SJCRH30 (cell line): ENCODE measurements at places on chromosomes 3 and 15. TPM values are rescaled to one million over a fixed set of nuclear protein-coding genes. Genes with fewer than 3 reads are reported as not detected.

PIK3CA gene
- total RNA-seq = 12.1 and 14.4 TPM in 2 replicates

DNA sequence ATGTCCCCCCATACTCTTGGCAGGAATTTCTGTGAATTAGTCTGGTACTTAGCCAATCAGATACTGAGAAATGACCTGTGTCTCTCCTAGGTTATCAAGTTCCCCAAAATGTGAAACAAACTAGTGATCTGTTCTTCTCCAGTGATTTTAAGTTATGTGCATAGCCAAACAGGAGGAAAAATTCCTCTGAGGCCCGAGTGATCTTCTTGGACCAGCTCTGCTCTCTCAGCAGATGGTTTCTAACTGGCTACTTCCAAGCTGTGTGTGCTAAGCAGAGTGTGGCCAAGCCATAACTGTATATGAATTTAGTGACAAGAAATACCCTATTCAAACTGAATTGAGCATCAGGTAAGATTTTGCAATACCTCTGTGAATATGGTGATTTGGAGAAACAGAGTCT lies 89.5 kb downstream of the GREM1 start:
- H3K4me1 ChIP-seq = no peaks in the 10 kb centered on the region; the same call in 1 of the 2 replicates
- no peak overlapping the region for H3K4me3 ChIP-seq
- H3K27ac ChIP-seq = no peak overlapping the region
- peaks cover 5% of the 10 kb centered on the region; the same call in 1 of the 2 replicates for H3K36me3 ChIP-seq
- no peak for DNase-seq

- DNase-seq = no peak
- no peaks in the 10 kb centered on the region for H3K4me1 ChIP-seq
- H3K27me3 ChIP-seq = no peaks in the 10 kb centered on the region
- no peak overlapping the region for H3K4me3 ChIP-seq
These were observed 127.8 kb downstream of the SYNPR start for GRCh38 chr3:63405882-63406281.

DNA sequence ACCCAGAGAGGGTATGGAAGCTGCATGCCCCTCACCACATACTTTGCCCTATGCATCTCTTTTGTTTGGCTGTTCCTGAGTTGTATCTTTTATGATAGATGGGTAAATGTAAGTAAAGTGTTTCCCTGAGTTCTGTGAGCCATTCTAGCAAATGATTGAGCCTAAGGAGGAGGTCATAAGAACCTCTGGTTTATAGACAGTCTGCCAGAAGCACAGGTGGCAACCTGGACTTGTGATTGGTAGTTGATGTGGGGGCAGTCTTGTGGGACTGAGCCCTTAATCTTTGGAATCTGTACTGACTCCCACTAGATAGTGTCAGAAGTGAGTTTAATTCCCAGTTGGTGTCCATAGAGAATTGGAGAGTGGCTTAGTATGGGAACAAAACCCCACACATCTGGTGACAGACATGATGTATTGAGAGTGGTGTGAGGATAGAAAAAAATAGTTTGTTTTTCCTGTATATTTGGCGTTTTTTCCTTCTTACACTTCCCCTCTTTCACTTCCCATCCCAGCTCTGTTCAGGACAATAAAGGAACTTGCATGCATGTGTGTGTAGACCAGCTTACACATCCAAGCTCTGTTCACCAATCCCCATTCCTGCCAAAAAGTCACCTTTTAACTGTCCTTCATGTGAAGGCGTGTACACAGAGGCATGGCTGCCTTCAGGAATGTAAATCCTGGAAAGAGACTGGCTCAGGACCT lies 38.1 kb upstream of the SPPL2A start:
- no peak overlapping the region for H3K4me3 ChIP-seq
- no peak overlapping the region for H3K27ac ChIP-seq

CACNA2D2 gene
- total RNA-seq = not detected in 2 replicates

GRCh38 chr3:60983906-60984305 lies 267.3 kb downstream of the FHIT start:
- H3K27ac ChIP-seq = no peak overlapping the region
- DNase-seq = no peak
- no peak overlapping the region for H3K4me3 ChIP-seq
- no peaks in the 10 kb centered on the region for H3K36me3 ChIP-seq
- H3K27me3 ChIP-seq = no peaks in the 10 kb centered on the region
- H3K4me1 ChIP-seq = no peaks in the 10 kb centered on the region

ZNF660 gene
- total RNA-seq = 6.5 and 8.3 TPM in 2 replicates

GRCh38 chr15:86183596-86184491 lies 104.2 kb downstream of the AGBL1 start:
- peak overlapping the region; percentile 18; the same call in 1 of the 2 replicates for H3K4me3 ChIP-seq
- no peaks in the 10 kb centered on the region; the same call in 1 of the 2 replicates for H3K36me3 ChIP-seq
- H3K4me1 ChIP-seq = peaks cover 16% of the 10 kb centered on the region
- peak; percentile 87 for DNase-seq
- peak overlapping the region; percentile 59 for H3K27ac ChIP-seq

GRCh38 chr3:27422617-27423016 lies 53.4 kb upstream of the NEK10 start:
- no peak overlapping the region for H3K4me3 ChIP-seq
- no peak overlapping the region for H3K27ac ChIP-seq
- H3K36me3 ChIP-seq = peaks cover 54% of the 10 kb centered on the region

GRCh38 chr3:112304611-112305010 lies 10.6 kb upstream of the SLC9C1 start:
- H3K4me3 ChIP-seq = no peak overlapping the region
- no peak for DNase-seq
- H3K36me3 ChIP-seq = no peaks in the 10 kb centered on the region
- H3K27ac ChIP-seq = no peak overlapping the region

DNA sequence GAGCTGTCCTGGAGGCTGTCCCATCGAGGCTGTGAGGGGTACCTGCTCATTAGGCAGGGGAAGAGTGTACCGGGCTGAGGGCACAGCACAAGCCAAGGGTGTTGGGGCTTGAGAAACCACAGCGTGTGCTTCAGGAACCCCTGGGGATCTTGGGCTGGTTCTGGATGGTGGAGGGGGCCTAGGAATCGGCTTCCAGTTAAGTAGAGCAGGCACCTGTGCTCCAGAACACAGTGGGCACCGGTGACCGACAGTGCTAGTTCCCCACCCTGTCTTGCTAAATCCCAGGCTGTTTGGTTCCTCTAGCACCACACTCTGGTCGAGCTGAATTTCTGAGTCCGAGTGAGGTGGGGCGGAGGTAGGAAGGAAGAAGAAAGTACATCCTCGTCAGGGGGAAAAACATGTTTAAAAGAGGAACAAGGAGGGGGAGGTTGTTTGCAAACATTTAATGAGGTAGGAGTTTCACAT lies 29.1 kb downstream of the SLC6A6 start:
- DNase-seq = no peak
- peaks cover 33% of the 10 kb centered on the region for H3K4me1 ChIP-seq
- H3K36me3 ChIP-seq = no peaks in the 10 kb centered on the region
- H3K27ac ChIP-seq = no peak overlapping the region; the same call in 1 of the 2 replicates
- no peaks in the 10 kb centered on the region for H3K27me3 ChIP-seq

DNA sequence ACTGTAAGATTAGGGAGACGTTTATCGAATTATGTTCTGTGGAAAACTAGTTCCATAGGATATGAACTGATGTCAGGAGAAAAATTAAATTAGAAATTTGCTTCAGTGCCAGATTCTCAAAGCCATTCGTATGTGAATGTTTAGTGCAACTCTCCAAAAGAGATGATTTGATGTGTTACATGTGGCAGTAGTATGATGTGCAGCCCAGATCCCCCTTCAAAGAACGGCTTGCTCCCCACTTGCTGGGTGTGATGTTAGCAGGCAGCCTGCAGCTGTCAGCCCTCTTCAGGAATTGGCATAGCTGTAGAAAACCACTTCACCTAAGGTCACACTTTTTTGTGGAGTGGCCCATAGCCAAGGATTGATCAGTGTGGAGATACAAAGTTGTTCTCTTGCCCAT lies 127.0 kb upstream of the CCDC54 start:
- no peak overlapping the region for H3K27ac ChIP-seq
- peak; percentile 24 for DNase-seq
- no peaks in the 10 kb centered on the region for H3K36me3 ChIP-seq
- H3K4me3 ChIP-seq = no peak overlapping the region

DNA sequence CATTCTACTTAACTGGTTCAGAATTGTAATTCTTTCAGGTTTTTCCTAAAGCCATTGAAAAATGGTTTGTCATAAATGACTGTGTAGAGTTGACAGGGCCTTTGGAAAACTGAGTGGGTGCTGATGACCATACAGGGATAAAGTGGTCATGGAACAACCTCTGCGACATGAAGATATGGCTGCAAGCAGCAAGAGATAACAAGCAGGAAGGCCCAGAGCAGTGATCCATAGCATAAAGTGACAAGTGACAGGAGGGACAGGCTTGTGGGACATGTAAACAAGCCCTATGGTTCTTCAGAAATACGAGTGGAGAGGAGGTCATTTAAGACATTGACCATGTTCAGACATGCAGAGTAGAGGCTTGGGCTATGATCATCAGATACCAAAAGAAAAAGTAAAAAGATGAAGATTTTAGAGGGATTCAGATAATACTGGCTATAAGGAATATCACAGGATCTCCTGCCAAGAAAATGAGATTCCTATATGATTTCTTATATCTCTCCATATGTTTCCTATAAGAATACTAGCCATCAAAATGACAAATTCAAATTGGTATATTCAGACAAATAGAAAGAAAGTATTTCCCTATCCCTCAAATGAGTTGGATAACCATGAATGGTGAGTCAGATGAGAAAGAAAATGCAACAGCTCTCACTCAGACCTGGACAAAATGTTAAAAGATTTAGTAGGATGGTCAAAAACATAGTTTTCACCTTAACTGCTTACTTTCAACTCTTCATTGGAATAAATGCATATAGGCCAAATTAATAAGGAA lies 827.6 kb upstream of the CFAP20DC start:
- H3K27ac ChIP-seq = no peak overlapping the region
- H3K4me3 ChIP-seq = no peak overlapping the region
- H3K27me3 ChIP-seq = no peaks in the 10 kb centered on the region
- H3K36me3 ChIP-seq = no peaks in the 10 kb centered on the region
- H3K4me1 ChIP-seq = no peaks in the 10 kb centered on the region

DNA sequence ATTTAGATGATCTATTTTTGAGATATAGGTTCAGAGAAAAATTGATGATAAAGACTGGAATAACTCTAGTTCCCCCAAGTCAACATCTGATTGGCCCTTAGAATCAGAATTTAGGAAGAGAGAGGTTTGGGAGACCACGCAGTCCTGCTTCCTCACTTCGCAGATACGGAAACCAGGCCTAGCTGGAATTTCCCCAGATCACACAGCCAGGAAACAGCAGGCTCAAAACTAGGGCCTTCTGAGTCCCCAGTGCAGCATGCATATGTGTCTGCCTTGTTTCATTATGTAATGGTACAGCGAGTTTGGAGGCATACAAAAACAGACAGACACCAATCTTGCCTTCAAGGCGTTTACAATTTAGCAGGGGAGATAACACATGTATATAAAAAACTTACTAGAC lies 177.1 kb upstream of the ICE2 start:
- H3K27ac ChIP-seq = no peak overlapping the region
- H3K27me3 ChIP-seq = no peaks in the 10 kb centered on the region
- no peaks in the 10 kb centered on the region for H3K36me3 ChIP-seq

C3orf85 gene
- not detected in 2 replicates for total RNA-seq

GRCh38 chr3:11624161-11624560 lies 19.6 kb downstream of the VGLL4 start:
- peaks cover 10% of the 10 kb centered on the region for H3K36me3 ChIP-seq
- H3K27me3 ChIP-seq = no peaks in the 10 kb centered on the region
- peaks cover 4% of the 10 kb centered on the region; the same call in 1 of the 2 replicates for H3K4me1 ChIP-seq

DNA sequence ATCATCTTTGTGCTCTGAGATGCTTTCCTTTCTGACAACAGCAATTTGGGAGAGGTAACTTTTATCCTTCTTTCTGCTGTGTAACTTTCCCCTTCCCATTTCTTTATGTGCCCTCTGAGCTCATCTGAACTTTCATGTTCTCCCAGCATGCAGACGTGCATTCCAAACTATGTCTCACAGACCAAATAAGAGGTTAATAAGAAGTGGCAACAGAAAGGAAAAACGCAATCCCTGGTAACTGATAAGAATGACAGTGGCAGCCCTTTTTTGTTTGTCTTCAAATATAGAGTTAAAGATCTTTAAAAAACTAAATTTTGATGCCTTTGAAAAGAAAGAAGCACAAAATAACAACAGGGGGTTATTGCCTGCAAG lies 533.4 kb downstream of the FOXP1 start:
- H3K4me1 ChIP-seq = no peaks in the 10 kb centered on the region
- no peak for DNase-seq
- H3K36me3 ChIP-seq = no peaks in the 10 kb centered on the region
- H3K4me3 ChIP-seq = no peak overlapping the region
- H3K27ac ChIP-seq = no peak overlapping the region
- no peaks in the 10 kb centered on the region for H3K27me3 ChIP-seq

NLGN1 gene
- total RNA-seq = 15.6 and 20.7 TPM in 2 replicates

DNA sequence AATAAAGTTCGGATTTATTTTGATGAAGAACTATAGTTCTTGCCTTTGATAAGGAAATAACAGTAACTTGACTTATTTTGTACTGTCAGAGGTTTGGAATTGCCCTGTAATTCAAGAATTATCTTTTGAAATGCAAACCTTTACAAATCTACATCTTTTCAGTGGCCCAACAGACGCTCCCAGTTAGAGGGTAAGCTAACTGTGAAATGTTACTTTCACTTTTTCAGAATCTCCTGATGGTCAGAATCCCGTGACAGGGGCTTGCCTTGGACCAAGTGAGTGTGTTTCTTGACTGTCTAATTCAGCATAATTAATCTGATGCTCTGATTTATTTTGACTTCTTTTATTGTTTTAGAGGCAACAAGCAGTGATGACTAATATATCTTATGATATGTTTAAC lies 262.5 kb downstream of the PLOD2 start:
- no peaks in the 10 kb centered on the region for H3K36me3 ChIP-seq
- no peaks in the 10 kb centered on the region for H3K27me3 ChIP-seq

GRCh38 chr3:185983495-185984141 lies 45.8 kb upstream of the TRA2B start:
- H3K4me1 ChIP-seq = peaks cover 10% of the 10 kb centered on the region
- H3K36me3 ChIP-seq = no peaks in the 10 kb centered on the region
- peak; percentile 84 for DNase-seq
- H3K27me3 ChIP-seq = no peaks in the 10 kb centered on the region
- H3K27ac ChIP-seq = no peak overlapping the region
- H3K4me3 ChIP-seq = no peak overlapping the region

CCDC39 gene
- total RNA-seq = not detected in 2 replicates

PRICKLE2 gene
- total RNA-seq = 0.23 and 0.65 TPM in 2 replicates

DNA sequence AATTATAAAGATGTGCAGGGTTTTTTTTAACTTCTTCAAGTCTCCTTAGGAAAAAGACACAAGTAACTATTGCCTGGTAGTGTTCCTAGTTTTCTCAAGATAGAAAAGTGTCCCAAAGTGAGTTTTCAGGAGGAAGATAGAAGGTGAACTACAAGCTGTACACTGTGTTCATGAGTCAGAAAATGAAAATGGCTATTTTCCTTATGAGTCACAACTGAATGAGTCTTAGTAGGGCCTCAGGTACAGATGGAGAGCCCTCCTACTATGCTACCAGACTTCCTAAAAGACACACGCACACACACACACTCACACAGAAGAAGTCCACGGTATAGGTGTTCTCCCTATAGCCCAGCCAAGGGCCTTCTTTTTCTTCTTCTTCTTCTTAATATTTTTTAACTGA lies 3.1 kb downstream of the MYO1E start:
- no peaks in the 10 kb centered on the region for H3K27me3 ChIP-seq
- peaks cover 18% of the 10 kb centered on the region for H3K4me1 ChIP-seq
- H3K27ac ChIP-seq = peak overlapping the region; percentile 64
- H3K4me3 ChIP-seq = no peak overlapping the region
- peaks cover 5% of the 10 kb centered on the region for H3K36me3 ChIP-seq
- no peak for DNase-seq

GRCh38 chr3:138578961-138579574 lies 15.0 kb downstream of the CEP70 start:
- no peak overlapping the region for H3K27ac ChIP-seq
- peaks cover 9% of the 10 kb centered on the region; the same call in 1 of the 2 replicates for H3K36me3 ChIP-seq
- H3K4me3 ChIP-seq = no peak overlapping the region
- no peaks in the 10 kb centered on the region for H3K4me1 ChIP-seq
